NCI-H226 (cell line): ENCODE measurements at places on chromosomes 2 and 18.

DNA sequence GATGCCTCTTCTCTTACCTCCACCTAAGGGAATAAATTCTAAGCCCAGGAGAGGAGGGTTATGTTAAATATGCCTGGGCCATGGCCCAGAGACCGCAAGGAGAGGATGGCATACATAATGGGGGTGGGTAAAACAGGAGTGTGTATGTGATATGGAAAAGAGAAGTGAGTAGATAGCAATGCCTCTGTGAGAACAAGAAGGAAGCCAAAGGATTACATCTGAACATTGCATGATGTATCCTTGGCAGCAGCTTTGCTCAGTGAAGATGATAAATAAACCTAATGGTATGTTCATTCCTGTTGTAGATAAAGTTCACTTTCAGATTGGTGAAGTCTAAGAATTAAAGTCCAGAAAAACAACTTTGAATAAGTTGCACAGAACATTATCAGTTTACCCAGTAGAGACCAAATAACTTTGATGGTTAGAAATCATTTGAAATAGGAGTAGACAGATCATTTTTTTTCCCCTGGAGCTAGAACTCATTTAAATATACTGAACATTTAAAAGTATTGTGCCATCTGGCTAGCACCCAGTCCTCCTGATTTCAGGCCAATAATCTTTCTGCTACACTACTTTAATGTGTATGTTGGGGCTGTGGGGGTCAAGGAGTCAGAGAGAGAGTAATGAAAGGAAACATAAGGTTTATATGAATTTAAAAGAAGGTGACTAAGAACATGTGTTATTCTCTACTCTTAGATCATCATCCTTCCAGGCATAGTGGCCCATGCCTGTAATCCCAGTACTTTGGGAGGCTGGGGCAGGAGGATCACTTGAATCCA, 231.7 kb downstream of the PARD3B start:
- peak; percentile 79 for DNase-seq

DNA sequence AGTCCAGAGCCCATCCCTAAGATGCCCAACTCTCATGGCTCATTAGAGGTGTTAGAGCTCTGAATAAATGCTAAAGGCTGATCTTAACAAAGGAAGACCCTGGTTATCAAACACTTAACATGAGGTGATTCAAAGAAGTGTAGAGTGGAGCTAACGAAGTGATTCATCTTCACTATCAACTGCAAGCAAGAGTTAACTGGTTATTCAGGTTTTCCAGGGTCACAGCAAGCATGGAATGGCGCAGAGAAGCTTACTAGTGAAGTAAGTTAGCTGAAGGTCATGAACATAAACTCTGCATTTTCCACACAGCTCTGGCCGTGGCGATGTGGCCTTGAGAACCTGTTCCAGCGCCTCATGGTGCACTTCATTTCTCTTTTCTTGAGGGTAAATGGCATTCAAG, 17.0 kb downstream of the RND3 start:
- DNase-seq: no peak

- peak; percentile 90 for DNase-seq
Measured at GRCh38 chr2:162085090-162085891, 11.3 kb upstream of the DPP4 start.

- no peak for DNase-seq
Measured at GRCh38 chr2:129793431-129793902, 186.0 kb upstream of the RAB6C start.

- peak; percentile 67 for DNase-seq
Measured at GRCh38 chr2:155872396-155872795, 460.1 kb downstream of the NR4A2 start.
